ENCODE measurements at places on chromosomes 1 and 21. TPM values are rescaled to one million over a fixed set of nuclear protein-coding genes. Genes with fewer than 3 reads are reported as not detected.

Gene RNU1-2
- total RNA-seq, result under 0.01 TPM

Gene TRIM45
- 8.7 TPM for total RNA-seq

Gene HSD11B1
- total RNA-seq, result 0.77 TPM

Gene EFNA3
- 5.8 TPM for total RNA-seq

Gene CGN
- total RNA-seq, result 27.3 TPM

Gene RNU1-4
- total RNA-seq, result under 0.01 TPM

Gene FCGR3A
- 2.9 TPM for total RNA-seq

Gene LCE1E
- total RNA-seq, result not detected

Gene STPG1
- 4.7 TPM for total RNA-seq

Gene AMY1B
- not detected for total RNA-seq

Measured in camera-type eye (tissue), 1 donor.